Fibroblast of skin of left biceps (primary cell): ENCODE measurements at places on chromosomes 5 and 9.

DNA sequence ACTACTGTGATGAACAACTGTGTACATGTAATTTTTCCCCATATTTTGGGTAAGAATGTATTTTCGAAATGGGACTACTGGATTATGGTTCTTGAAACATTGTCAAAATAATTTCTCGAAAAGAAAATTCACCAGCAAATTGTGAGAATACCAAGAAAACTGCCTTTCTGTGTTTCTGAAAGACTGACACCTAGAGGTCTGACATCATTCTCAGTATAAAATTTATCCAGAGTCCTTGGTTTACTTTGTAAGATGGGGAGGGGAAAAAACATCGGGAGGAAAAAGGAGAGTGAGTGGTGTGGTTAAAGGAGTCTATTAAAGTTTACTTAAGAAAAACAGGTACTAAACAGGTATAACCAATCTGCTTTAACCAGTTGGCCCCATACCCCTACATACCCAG is 149.2 kb downstream of the CEP120 start:
- DNase-seq: no peak

GRCh38 chr9:81456431-81457006 is 232.8 kb downstream of the TLE1 start:
- DNase-seq: no peak

DNA sequence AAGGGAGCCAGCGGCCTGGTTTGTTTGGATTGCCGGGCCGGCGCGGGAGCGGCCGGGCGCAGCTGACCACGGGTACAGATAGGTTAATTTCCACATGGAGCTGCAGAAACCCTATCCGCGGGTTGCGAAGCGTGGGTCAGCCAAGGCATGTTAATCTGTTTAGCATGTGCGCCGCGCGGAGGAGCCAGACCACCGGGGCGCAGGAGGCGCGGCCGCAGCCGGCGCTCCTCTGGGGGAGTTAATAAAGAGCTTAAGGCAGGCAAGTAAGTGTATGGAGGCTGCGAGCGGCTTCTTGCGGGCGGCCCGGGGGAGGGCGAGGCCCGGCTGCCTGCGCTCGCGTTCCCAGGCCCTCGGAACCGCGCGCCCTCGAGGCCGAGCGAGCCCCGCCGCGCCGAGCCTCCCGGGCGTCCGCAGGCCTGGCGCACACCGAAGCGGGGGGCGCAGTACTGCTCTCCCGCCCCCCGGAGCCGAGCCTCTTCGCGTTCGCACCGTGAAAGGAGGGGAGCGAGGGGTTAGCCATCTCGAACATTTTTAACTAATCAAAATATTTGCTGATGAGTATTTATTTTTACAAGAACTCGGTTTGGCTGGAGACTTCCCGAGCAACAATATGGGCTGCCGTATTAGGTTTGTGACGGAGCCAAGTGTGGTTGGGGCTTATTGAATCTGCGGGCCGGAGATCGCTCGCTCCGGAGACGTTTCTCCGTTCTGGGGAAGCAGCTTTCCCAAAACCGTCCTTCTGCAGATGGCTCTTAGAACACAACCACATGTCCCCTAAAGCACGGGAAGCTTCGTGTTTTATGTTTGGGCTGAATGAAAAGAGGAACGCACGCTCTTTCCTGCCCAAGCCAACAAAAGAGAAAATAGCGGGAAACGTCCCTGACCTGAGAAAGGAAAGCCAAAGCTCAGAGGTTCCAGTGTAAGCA is 28.8 kb downstream of the FOXD1 start:
- no peak for DNase-seq

- no peak for DNase-seq
Measured at GRCh38 chr5:154993461-154993860, 20.1 kb upstream of the KIF4B start.

DNA sequence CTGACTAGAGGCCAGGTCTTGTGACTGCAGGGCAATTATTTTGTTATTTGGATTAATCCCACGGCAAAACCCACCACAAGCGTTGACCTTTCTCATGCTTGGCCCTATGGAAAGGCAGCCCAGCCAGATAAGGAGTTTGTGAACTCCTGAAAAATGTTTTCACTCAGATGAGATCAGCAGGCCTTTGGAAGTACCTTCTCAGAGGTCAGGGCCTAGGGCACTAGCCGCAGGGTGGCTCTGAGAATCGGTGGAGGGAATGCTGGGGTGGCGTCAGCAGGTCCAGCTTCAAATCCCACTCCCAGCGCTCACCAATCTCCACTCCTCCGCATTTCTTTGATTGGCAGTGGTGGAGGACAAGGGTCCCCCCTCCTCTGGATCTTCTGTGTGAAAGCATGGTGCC is 194.4 kb downstream of the GADD45G start:
- no peak for DNase-seq

DNA sequence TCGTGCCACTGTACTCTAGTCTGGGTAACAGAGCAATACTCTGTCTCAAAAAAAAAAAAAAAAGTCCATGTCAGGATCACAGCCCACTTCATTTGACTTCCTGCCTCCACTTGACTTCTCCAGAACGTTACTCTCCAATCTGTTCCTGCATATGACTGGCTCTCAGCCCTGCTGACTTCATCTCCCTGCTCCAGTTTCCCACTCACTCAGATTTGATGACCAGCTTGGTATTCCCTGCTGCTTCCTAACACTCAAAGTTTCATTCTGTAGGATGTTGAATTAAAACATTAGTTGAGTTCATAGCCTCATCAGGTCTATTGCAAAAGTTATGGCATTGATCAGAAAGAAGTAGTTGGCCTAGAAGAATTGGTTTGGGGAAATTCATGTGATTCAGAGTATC is 52.3 kb downstream of the UGCG start:
- no peak for DNase-seq

DNA sequence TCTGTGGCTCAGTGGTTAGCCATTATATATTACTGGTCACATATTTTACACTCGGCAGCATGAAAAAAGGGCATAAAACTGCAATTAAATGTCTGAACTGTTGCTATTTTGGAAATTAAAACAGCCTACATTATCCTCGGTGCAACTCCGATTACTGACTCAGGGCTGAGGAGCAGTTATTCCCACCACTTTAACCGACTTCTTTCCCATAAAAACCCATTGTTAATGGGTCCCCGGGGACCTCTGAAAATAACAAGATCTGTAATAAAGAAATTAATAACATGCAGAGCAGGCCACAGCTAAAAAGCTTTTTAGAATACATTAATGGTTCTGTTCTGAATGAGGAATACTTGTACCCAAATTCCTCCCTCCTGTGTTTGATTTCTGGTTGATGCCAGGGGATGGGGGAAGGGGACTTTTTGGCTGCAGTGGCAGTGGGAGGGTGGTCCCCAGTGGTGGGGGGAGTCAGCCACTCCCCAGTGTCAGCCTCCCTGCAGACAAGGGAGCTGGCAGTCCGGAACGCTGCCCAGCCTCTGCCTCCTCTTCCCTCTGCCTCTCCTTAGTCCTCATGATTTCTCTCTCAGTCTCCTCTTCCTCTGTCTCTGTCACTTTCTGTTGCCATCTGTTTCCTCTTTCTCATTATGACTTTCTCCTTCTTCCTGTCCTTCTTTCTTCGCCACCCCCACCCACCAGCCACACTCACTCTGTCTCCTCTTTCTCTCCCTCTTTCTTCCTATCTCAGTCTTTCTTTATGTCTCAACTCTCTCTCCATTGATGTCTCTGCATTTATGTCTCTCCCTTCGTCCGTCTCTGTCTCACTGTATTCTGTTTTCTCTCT is 59.0 kb upstream of the ZBTB43 start:
- no peak for DNase-seq

DNA sequence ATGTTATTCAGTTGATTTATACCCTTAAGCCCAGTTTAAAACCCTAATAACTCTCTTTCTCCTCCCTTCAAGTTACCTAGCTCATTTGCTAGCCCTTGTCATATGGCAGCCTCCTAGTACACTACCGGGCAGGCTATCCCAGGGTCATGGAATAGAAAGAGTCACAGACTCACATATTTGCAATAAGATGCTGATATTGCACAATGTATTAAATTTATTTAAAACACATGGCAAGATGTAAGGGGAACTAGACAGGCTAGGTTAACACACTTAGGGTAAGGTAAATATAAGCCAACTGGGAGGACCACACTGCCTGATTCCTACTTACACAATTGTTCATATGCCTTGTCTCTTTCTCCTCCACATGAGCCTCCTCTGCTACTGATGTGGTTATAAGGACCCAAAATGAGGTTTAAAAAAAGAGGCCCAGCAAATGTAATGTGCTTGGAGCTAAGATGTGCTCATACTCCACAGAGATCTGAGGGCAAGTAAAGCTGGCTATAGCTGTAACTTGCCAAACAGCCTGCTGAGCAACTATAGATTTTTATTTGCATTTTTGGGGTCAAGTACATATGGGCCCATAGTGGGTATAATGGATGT is 130.0 kb downstream of the ENC1 start:
- peak; percentile 29 for DNase-seq

GRCh38 chr5:150255659-150256409 is 33.7 kb downstream of the CAMK2A start:
- no peak for DNase-seq
